NCI-H187 treated with DMSO at 0.1 percent for 48 hours (cell line): ENCODE measurements at places on chromosomes 2 and 18.

GRCh38 chr18:73670039-73670438 lies 477.6 kb downstream of the FBXO15 start:
- DNase-seq = no peak

GRCh38 chr2:187768995-187769394 lies 214.8 kb upstream of the TFPI start:
- DNase-seq = no peak

DNA sequence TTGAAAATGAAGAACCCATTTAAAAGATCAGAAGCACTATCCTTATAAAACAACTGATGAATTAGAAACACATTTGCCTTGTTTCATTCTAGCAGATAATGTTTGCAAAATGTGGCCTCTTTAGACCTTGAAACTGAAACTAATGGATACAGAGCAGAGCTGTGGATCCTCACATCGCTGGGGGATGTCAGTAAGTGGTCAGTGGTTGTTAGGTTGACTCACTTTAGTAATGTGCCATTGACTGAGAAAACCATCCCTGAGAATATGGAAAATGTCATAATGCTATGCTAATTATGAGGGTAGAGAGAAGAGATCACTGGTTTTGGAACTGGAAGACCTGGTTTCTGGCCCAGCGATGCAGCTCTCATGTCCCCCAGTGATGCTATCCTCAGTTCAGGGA lies 176.7 kb downstream of the MYO1B start:
- no peak for DNase-seq

DNA sequence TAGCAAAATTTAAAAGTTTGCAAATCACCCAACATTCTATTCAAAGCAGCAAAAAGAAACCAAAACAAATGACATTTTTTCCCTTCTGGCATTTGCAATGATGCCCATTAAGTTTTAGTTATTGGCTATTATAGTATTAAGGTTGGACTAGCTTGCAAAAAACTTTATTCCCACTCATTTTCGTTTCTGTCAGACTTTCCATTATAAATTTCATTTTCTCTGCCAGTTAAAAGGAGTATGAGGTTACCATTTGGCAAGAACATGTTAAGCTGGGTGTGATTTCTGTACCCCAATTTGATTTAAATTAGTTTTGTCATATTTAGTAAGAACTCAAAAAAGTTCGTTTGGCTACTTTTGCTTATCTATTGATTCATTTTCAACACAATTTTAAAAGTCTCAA lies 187.9 kb downstream of the TCF4 start:
- DNase-seq = no peak

GRCh38 chr2:122627388-122627787 lies 871.9 kb downstream of the TSN start:
- no peak for DNase-seq

DNA sequence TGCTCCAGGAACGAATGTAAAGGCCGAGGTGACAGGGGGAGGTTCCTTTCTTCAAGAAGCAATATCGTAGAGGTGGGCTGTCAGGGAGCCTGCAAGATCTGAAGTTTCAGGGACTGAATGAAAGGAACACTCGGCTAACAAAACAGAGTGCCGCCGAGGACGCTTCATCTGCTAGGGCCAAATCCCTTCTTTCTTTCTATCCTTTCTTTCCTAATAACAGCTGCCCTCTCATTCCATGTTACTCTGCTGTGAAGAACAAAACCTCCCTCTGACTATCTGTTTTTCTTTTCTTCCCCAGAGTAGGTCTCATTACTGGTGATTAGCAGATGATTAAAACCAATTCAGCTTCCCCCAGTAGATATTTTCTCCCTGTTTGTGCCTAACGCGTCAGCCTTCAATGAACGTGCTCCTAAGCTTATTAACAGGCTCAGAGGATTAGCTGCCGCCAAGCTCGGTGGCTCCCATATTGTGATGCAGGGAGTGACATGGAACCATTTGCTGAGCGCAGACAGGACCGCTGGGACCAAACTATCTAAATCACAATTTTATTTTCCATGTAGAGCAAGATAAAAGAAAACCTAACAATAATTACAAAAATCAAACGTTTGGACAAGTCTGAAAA lies 414.6 kb downstream of the TMEM182 start:
- no peak for DNase-seq

- no peak for DNase-seq
These were observed 8.0 kb upstream of the D2HGDH start for GRCh38 chr2:241726459-241726858.

DNA sequence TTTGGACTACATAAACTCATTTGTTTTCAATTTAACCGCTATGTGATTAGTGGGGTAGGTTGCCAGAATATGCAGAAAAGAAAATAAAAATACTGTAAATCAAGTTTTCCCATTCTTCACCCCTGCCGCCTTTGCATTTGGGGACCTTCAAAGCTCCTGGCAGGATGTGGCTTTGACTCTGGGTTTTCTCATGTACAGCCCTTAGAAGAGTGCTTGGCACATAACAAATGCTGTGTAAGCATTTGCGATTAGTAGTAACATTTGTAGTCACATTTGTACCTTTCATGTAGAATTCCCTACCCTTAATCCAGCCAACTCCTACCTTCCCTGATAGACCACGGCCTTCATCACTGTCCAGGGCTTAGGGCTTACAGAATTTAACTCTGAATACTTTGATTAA lies 262.6 kb downstream of the MREG start:
- DNase-seq = no peak

DNA sequence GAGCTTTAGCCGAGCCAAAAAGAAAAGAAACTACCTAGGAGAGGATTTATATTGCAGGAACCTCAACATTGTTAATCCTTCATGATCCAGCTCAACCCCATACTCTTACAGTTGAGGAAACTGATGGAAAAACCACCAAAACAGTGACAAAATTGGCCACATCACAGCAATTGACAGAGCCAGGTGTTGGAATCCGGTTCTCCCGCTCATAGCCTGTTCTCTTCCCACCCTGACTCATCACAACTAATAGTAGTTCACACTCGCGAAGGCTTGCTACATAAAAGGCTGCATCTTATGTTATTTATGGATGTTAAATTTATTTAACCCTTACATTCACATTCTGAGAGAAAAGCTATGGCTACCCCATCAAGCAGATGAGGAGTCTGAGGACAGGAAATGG lies 33.7 kb downstream of the SLC9A4 start:
- no peak for DNase-seq

DNA sequence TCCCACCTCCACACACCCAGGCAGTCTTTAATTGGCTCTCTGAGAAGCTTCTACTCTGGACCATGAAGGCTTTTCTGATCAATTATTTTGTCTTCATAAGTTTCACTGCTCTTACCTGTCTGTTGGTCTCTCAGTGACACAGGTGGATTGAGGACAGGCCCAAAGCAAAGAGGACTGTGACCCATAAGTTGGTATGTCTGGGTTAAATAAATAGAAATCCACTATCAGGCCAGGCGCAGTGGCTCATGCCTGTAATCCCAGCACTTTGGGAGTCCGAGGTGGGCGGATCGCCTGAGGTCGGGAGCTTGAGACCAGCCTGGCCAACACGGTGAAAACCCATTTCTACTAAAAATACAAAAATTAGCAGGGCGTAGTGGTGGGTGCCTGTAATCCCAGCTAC lies 2.7 kb upstream of the SLC16A14 start:
- DNase-seq = no peak

DNA sequence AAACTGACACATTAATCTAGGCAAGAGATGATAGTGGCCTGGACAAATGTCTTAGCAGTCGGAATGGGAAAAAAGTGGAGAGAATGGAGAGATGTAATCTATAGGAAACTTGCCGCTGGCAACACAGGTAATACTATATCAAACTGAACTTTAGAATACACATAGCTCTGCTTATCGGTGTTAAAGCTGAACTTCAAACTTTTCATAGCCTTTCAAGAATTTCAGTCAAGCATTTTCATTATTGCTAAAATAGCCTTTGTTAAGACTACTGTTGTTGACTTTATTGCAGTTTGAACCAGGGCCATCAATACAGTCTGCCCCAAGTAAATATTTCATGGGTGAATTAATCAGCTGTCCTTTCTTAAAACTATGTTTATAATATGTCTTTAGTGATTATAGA lies 12.9 kb upstream of the CHST9 start:
- no peak for DNase-seq

GRCh38 chr18:41323044-41323443 lies 632.0 kb upstream of the PIK3C3 start:
- no peak for DNase-seq

- no peak for DNase-seq
These were observed 62.2 kb downstream of the SFXN5 start for GRCh38 chr2:73009177-73009839.

DNA sequence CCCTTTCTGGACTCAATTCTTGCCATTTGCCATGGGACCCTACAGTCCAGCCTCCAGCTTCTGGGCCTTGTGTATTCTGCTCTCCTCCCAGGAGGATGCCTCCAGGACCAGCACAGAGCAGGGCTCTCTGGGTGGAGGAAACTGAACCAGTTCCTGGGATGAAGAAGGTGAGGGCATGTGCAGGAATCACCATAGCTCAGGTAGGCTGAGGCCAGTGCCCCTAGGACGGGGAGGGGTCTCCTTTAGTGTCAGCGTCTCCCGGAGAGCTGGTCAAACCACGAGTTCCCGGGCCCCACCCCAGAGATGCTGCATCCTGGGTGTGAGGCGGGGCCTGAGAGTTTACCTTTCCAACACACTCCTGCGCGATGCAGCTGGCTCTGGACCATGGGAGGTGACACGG lies 5.8 kb upstream of the PRELID3A start:
- DNase-seq = no peak

- DNase-seq = no peak
These were observed 484.8 kb upstream of the UBE2E3 start for GRCh38 chr2:180495606-180496005.

DNA sequence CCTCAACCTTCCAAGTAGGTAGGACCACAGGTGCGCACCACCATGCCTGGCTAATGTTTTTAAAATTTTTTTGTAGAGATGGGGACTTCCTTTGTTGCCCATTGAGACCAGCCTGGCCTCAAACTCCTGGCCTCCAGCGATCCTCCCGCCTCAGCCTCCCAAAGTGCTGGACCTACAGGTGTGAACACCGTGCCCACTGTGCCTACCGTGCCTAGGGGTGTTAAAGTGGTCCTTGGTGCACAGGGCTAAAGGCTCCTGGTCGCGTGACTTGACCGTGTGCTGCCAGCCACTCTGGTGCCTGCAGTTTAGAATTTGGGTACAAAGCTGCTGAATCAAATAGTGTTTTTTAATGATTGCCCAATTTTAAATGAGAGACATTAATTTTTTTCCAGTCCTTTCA lies 51.0 kb upstream of the KCNG2 start:
- DNase-seq = no peak

DNA sequence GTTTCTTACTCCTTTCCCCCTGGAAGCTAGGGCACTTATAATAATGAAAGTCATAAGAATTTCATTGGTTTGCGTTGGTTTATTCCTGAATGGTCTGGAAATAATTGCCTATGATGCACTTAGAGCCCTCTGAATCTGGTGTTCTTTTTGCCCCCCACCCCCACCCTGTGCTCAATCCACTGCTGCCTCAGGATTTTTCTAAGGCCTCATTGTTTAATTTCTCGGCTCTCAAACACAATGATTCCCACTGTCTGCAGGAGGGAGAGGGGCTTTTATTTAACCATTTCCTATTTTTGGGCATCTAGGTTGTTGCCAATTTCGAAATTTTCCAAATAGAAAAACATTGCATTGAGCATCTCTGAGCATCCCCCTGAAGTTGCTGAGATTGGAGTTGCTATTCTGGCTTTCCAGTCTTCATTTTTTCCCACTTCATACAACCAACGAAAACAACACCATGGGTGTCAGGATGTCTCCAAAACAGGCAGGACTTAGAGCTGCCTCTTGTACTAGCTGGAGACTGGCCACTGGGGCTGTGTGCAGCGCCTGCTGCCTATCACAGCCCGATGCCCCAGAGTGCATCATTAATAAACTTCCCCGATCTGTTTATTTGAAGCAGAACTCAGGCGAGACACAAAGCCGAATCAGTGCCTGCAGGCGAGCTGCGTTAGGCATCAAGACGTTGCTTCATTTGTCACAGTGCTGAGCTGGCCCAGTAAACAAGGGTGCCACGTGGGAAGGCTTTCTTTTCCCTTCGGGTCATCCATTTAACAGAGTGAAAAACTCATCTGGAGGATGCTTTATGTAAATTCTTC lies 1.8 kb upstream of the PCARE start:
- DNase-seq = no peak

DNA sequence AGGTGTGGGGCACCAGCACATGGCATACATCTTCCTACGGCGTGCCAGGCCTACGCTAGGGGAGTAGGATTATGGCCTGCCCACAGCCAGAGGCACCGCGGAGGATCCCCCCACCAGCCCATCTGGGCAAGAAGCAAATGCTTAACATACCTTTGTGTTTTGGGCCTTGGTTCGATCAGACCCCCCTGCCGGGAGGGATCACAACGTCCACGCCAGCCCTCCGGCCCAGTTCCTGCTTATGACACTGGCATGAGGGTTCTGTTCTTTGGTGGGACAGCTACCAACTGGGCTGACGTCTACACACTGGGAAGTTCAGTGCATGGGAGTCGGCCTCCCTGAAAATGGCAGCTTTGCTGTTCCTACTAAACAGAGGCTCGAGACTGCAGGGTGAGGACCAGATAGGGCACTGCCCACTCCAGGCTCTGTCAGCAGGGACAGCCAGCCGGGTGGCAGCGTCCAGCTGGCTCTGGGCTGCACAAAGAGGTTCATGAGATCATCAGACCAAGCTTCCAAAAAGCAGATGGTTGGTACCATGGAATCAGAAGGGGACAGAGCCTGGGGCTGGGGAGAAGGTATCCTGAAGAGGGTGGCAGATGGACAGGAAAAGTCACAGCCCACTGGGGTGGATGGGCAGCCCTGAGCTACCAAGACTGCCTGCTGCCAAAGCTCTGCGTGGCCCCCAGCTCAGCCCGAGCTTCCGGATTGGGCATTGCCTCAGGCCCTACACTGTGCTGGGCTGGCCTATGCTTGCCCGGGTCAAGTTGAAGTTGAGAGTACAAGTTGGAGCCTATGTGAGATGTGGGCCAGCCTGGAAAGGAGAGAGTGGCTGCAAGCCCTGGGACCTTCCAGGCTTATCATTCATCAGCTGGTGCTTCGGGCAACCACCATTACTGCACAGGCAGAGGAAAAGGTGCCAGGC lies 61.7 kb upstream of the TEX51 start:
- DNase-seq = no peak

GRCh38 chr18:66461344-66461743 lies 142.5 kb downstream of the CDH19 start:
- DNase-seq = no peak

- DNase-seq = no peak
These were observed 2.0 kb upstream of the CYP26B1 start for GRCh38 chr2:72149556-72150156.

DNA sequence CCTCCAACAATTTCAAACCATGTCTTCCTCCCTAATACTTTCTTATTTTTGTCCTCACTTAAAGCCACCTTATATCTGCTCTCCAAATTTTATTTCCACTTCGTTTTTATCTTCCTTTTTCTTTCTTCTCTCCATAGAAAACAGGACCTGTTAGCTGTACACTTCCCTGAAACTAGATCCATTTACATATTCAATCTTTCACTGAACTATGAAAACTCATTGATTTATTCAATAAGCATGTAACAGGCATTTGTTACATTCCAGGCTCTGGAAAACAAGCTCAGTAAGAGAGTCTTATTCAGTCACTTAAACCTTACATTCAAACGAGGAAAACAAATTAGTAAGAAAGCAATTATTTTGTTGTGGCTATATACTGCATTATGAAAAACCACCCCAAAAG lies 1225.3 kb downstream of the SUCLG1 start:
- DNase-seq = no peak

GRCh38 chr2:15639323-15640251 lies 47.9 kb downstream of the DDX1 start:
- no peak for DNase-seq
